Activated naive CD4-positive, alpha-beta T cell treated with anti-CD3 and anti-CD28 coated beads, Interleukin-2, amount 10 ng/mL, durations not matched to agents 5 hours and 36 hours (primary cell): ENCODE measurements at places on chromosomes 11 and 22. TPM values are rescaled to one million over a fixed set of nuclear protein-coding genes. Genes with fewer than 3 reads are reported as not detected.

Gene POLR2F
- 56.1 TPM for total RNA-seq

Gene PPP1R14B
- total RNA-seq = 98.0 TPM

Gene APOL5
- not detected for total RNA-seq

Gene OR8H2
- not detected for total RNA-seq

Gene OR4D5
- total RNA-seq = not detected

Gene AMBRA1
- 33.2 TPM for total RNA-seq

Gene TYMP
- 41.7 TPM for total RNA-seq

Gene PRAME
- total RNA-seq = not detected

Gene CWF19L2
- 14.3 TPM for total RNA-seq

Gene CLTCL1
- total RNA-seq = 0.68 TPM

Gene RFPL2
- 0.31 TPM for total RNA-seq

Gene CCND1
- total RNA-seq = 0.78 TPM

Gene OR2D2
- not detected for total RNA-seq

Gene PLAAT5
- not detected for total RNA-seq

Gene HBG1
- not detected for total RNA-seq

Gene NPTXR
- 1.4 TPM for total RNA-seq

Gene TRIM51
- not detected for total RNA-seq

Gene OR5P2
- total RNA-seq = not detected

Gene OR6A2
- not detected for total RNA-seq

Gene OR2AG2
- total RNA-seq = not detected

Gene IGLL1
- total RNA-seq = not detected

Gene CHEK1
- 58.4 TPM for total RNA-seq

Gene ATXN10
- 96.5 TPM for total RNA-seq

Gene MS4A14
- not detected for total RNA-seq

Gene CSF2RB
- total RNA-seq = 0.58 TPM

Gene MS4A6A
- total RNA-seq = not detected

Gene RELA
- 90.8 TPM for total RNA-seq

Gene KLHDC7B
- total RNA-seq = 6.4 TPM
